GM12878 (cell line): ENCODE measurements at places on chromosomes 12 and 14. TPM values are rescaled to one million over a fixed set of nuclear protein-coding genes. Genes with fewer than 3 reads are reported as not detected.

GRCh38 chr12:48070731-48071130 lies 35.1 kb downstream of the SENP1 start:
- no peak overlapping the region for H3K27ac ChIP-seq
- peaks cover 30% of the 10 kb centered on the region for H3K36me3 ChIP-seq
- H3K4me3 ChIP-seq, result no peak overlapping the region
- H3K4me1 ChIP-seq, result no peaks in the 10 kb centered on the region
- DNase-seq, result no peak

- DNase-seq, result no peak
- no peaks in the 10 kb centered on the region for H3K27me3 ChIP-seq
- no peak overlapping the region for H3K4me3 ChIP-seq
- no peaks in the 10 kb centered on the region for H3K36me3 ChIP-seq
These were observed 36.3 kb upstream of the PLEKHA5 start for GRCh38 chr12:19093218-19093617.

GRCh38 chr12:2410496-2410895 lies 357.7 kb downstream of the CACNA1C start:
- H3K4me3 ChIP-seq, result no peak overlapping the region
- DNase-seq, result no peak
- no peaks in the 10 kb centered on the region for H3K36me3 ChIP-seq
- no peaks in the 10 kb centered on the region for H3K4me1 ChIP-seq
- H3K27ac ChIP-seq, result no peak overlapping the region

DNA sequence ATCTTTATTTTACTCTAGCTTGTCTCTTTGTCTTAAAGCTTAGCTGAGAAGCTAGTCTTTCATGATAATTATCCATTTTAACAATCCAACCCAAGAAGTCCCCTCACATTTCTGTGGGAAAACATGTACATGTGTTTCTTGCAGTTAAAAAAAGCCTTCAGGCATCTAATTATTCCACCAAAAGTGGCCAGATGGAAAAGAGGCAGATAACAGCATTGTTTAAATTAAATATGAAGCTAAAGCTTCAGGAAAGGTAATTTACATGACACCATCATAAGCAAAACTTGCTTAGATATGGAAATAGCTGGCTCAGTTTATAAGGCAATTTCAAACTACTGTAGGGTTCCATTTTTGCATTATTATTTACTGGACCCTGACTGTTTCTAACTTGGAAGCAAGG lies 175.4 kb downstream of the UNC79 start:
- DNase-seq, result no peak
- H3K27me3 ChIP-seq, result no peaks in the 10 kb centered on the region
- H3K4me1 ChIP-seq, result no peaks in the 10 kb centered on the region
- no peak overlapping the region for H3K27ac ChIP-seq

SOX5 gene
- 0.08 and 0.38 TPM in 2 replicates for polyA plus RNA-seq

- no peaks in the 10 kb centered on the region for H3K4me1 ChIP-seq
- H3K36me3 ChIP-seq, result peaks cover 51% of the 10 kb centered on the region
- H3K27me3 ChIP-seq, result no peaks in the 10 kb centered on the region
- H3K27ac ChIP-seq, result no peak overlapping the region
These were observed 42.7 kb downstream of the SSH1 start for GRCh38 chr12:108814462-108815211.

GRCh38 chr12:105671720-105672119 lies 341.2 kb downstream of the C12orf75 start:
- H3K27me3 ChIP-seq, result no peaks in the 10 kb centered on the region
- H3K27ac ChIP-seq, result no peak overlapping the region
- no peak overlapping the region for H3K4me3 ChIP-seq

DNA sequence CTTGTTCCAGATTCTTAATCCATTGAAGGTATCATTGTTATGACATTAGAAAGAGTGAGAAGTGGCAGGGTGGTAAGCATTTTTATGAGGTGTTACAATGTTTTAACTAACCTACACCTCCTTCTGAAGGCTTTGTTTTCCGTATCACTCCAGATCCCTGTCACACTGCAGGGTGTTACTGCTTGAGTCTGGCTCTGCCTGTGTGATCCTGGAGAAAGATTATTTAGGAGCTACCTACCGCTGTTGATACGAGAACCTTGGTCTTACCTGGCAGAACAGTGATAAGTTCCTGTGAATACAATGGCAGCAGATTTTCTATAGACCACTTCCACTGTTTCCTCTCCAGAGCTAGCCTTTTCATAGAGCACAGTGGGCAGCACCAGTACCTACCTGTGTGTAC lies 36.2 kb downstream of the GRIN2B start:
- no peaks in the 10 kb centered on the region; the same call in 1 of the 2 replicates for H3K27me3 ChIP-seq
- no peak overlapping the region for H3K27ac ChIP-seq
- no peak overlapping the region for H3K4me3 ChIP-seq
- no peak for DNase-seq
